ENCODE measurements at places on chromosomes 5 and 9.

GRCh38 chr5:96863949-96864584 lies 12.2 kb upstream of the ERAP2 start:
- no peak for DNase-seq

- peak; percentile 64 for DNase-seq
These were observed at the start of gene TMEFF1 for GRCh38 chr9:100472788-100473275. TSS of gene TMEFF1 (plus strand) at chr9:100473149. CDS start at chr9:100473545, 396 bp downstream.

DNA sequence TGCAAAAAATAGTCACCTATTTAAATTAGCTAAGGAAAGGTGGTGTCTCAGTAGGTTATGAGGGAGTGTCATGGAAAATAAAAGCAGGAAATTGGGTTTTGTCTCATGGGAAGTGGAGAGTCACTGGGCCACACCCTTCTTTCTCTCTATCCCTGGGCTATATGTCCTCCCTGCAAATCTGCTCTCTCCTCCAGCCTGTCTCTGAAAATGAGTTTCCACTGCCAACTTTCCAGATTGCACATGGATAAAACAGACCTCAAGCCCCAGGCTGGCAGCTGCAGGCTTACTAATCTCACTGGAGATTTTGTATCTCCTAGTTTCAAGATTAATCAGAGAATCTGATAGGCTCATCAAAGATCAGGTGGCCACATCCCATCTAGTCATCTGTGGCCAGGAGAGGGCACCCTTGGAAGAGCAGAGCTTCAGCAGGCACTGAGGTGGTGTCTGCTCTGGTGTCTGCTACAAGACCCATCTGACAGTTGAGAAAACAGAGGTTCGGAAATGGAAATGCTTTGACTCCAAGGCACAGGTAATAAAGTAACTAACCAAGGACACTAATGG lies 178.9 kb downstream of the MSX2 start:
- peak; percentile 9 for DNase-seq

GRCh38 chr5:154370119-154370518 lies 75.7 kb upstream of the SAP30L start:
- DNase-seq = no peak

DNA sequence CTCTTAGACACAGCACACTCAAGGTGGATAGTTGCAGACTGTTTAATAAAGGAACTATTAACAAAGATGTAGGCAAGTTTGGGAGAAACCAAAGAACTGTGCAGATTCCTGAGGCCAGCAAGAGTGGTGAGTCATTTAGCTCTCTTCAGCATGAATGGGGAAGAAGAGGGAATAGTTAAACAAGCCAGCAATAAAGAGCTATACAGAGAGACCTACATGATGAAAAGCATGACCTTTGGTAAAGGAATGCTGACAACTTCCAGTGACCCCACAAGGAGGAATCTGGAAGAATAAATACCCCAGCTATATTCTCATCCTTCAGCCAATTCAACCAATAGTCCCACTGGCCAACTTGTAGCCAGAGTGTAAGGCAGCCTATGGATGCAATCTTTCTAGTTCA lies 706.0 kb upstream of the GRAMD2B start:
- no peak for DNase-seq

GRCh38 chr5:73250645-73251044 lies 77.7 kb downstream of the TMEM174 start:
- no peak for DNase-seq

GRCh38 chr9:95775191-95775590 lies 100.3 kb upstream of the ERCC6L2 start:
- DNase-seq = no peak

GRCh38 chr9:132401824-132402223 lies 4.8 kb downstream of the TTF1 start:
- no peak for DNase-seq

GRCh38 chr5:134561871-134562296 lies 36.4 kb downstream of the JADE2 start:
- peak; percentile 39 for DNase-seq

DNA sequence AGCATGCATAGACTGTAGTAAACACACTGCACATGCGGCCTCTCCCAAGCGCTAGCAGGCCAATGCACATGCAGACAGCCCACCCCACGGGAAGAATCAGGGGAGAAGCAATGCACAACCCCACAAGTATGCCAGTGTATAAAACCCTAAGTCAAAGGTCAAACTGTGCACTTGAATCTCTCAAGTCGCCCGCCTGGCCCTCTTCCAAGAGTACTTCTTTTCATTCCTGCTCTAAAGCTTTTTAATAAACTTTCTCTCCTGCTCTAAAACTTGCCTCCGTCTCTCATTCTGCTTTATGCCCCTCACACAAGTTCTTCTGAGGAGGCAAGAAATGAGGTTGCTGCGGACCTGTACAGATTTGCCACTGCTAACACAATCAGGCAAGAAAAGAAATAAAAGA lies 50.4 kb downstream of the PTPDC1 start:
- DNase-seq = no peak

DNA sequence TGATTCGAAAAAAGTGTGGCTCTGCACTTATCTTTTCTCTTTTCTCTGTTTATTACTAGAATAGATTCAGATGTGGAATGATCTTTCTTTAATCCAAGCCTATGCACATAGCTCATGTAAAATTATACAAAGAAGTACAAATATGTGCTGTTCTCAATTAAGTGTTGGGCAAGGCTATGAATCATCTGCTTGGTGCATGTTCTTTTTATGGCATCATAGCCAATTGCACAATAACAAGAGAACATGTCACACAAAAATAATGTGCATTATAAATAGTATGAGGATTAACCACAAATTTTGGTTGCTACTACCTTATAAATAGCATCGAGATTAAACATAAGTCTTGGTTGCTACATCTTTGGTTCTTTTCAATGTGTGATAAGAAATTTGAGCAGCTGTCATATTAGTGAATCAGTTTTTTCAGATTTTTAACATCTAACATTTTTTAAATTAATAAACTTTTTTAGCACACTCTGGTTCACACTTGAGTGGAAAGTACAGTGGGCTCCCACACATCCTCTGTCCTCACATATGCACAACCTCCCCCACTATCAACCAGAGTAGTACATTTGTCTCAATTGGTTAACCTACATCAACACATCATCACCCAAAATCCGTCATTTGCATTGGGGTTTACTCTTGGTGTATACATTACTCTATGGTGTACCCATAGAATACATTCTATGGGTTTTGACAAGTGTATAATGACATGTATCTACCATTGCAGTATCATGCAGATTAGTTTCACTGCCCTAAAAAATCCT lies 6.8 kb upstream of the RECK start:
- DNase-seq = no peak

DNA sequence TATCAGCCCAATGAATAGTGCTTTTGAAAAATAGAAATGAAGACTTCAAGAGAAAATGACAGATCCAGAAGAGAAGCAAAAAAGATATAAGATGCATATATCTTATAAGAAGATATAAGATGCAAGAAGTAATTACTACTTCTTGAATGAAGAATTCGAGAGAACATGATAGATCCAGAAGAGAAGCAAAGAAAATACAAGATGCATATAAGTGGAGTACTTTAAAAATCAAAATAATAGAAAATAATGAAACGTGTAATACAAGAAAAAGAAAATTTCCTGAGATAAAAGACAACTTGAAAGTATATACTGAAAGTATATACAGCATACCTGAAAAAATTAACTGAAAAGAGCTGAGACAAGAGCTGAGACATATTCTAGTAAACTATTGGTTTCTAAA lies 76.7 kb downstream of the DROSHA start:
- DNase-seq = no peak

GRCh38 chr9:3980212-3980611 lies 319.7 kb downstream of the GLIS3 start:
- DNase-seq = no peak

GRCh38 chr5:110854200-110854599 lies 115.4 kb downstream of the SLC25A46 start:
- no peak for DNase-seq

DNA sequence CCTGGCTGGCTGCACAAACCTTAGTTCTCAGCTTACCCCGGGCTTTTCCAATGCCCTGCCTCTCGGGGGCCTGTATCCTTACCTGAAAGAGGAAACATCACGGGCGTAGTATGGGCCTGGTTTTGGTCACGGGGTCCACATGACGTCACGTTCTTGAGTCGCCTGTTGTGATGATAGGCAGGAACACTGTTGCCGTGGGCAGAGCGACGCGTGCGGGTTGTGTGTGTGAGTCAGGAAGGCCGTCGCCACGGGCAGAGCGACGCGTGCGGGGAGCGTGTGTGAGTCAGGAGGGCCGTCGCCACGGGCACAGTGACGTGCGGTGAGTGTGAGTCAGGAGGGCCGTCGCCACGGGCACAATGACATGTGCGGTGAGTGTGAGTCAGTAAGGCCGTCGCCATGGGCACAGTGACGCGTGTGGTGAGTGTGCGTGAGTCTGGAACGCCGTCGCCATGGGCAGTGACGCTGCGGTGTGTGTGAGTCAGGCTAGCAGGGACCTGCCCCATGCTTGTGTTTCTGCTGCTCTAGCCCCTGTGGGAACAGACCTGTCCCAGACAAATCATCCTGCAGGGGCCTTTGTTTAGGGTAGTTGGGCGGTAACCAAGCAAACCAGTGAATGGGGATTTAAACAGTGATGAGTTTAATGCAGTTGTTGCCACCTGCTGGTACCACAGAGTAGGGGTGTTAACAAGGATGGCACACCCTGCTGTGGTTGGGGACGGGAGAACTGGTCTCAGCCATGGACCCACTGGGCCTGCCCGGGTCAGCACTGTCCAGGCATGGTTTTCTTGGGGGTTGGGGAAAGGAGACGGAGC lies 19.8 kb downstream of the TRIP13 start:
- peak; percentile 32 for DNase-seq

- no peak for DNase-seq
These were observed 5.9 kb downstream of the FAM163B start for GRCh38 chr9:133603135-133603927.

GRCh38 chr5:66209350-66209749 lies 65.2 kb downstream of the SREK1 start:
- DNase-seq = peak; percentile 44

GRCh38 chr9:100070104-100071041 lies 28.4 kb downstream of the ERP44 start:
- no peak for DNase-seq

DNA sequence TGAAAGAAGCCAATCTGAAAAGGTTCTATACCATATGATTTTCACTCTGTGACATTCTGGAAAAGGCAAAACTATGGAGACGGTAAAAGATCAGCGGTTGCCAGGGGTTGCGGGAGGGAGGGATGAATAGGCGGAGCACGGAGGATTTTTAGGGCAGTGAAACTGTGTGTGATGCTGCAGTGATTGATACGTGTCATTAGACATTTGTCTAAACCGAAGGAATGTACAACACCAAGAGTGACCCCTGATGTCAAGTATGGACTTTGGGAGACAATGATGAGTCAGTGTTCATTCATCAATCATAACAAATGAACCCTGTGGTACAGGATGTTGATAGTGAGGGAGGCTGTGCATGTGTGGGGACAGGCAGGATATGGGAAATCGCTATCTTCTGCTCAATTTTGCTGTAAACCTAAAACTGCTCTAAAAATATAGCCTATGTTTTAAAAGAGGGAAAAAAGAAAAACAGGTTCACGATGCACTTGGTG lies 34.4 kb downstream of the ERGIC1 start:
- no peak for DNase-seq

- DNase-seq = no peak
These were observed 514.8 kb downstream of the PSAT1 start for GRCh38 chr9:78811622-78812276.

GRCh38 chr9:36164989-36165388 lies 4.2 kb upstream of the CCIN start:
- DNase-seq = no peak

GRCh38 chr5:134128648-134128995 lies 14.1 kb downstream of the TCF7 start:
- no peak for DNase-seq

DNA sequence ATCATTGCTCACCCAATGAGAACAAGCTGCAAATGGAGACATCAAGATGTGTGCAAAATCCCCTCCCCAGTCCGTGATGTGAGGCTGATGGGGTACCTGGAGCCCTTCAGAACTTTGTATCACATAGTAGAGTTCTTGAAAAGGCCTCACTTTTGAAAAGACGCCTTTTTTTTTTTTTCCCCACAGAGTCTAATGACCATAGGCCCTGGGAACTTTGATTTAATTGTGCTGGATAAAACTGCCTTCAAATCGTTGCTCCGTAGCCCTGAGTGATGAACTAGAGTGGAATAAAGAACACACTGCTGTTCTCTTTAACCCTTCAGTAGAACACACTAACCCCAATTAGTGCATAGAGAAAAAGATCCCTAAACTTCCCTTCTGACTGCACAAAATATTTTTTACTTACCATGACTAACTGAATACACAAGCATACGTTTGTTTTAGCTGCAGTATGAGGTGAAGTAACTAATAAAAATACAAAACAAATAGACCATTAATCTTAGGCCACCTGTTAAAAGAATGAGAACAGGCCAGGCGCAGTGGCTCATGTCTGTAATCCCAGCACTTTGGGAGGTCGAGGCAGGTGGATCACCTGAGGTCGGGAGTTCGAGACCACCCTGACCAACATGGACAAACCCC lies 15.1 kb downstream of the PSAT1 start:
- DNase-seq = no peak

GRCh38 chr5:168073991-168074800 lies 217.2 kb upstream of the WWC1 start:
- DNase-seq = no peak

DNA sequence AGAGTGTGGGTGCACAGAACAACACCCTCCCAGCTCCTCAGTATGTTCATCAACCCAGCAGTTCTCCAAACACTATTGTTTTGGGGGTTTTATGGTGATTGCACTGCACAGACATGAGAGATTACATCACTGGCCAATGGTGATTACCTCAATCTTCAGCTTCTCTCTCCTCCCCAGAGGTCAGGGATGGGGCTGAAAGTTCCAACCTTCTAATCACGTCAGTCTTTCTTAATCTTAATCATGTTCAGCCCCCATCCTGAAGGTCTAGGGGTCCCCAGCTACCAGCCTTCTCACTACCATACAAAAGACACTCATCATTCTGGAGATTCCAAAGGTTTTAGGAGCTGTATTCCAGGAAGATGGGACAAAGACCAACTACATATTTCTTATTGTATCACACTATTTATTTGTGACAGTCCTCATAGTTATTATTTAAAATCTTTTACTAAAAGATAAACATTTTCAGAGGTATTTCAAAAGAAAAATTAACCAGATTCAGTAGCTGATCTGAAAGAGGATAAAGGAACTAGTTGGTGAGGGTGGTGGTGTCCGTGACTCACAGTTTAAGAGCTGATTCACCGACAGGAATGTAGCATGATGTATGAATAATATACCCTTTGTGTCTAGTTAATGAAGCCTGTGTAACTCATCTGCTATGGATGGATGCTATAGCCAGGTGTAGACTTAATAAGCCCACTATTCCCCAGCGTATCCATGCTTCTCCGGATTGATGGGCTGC lies 35.6 kb downstream of the RASEF start:
- DNase-seq = no peak
